Kidney epithelial cell (primary cell): ENCODE measurements at places on chromosomes 5 and 9. TPM values are rescaled to one million over a fixed set of nuclear protein-coding genes. Genes with fewer than 3 reads are reported as not detected.

- no peak for DNase-seq
Observed at GRCh38 chr9:129146441-129146941, 31.6 kb downstream of the IER5L start.

DNA sequence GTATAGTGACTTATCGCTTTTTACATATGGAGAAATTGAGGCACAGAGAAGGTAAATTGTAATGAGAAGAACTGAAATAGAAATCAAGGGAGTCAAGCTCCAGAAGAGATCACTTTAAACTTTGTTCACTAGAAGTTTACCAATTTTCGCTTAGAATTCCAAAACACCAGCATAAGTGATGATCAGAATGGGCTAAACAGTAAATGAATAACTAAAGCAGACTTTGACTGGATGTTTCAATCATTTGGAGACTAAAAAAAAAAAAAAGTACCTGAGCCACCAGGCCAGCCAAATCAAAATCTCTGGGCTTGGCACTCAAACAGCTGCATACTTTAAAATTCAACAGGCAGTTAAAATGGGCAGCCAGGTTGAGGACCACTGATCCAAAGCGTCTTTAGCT is 38.2 kb upstream of the FYB1 start:
- DNase-seq = no peak

GRCh38 chr5:72191404-72191803 is 84.1 kb downstream of the MAP1B start:
- no peak for DNase-seq

- no peak for DNase-seq
Observed at GRCh38 chr9:37905131-37905505, 1.2 kb upstream of the SLC25A51 start.

- DNase-seq = no peak
Observed at GRCh38 chr5:20323323-20323722, 335.3 kb upstream of the CDH18 start.

- DNase-seq = no peak
Observed at GRCh38 chr9:126665644-126666035, 51.9 kb downstream of the LMX1B start.

- DNase-seq = peak; percentile 9
Observed at GRCh38 chr5:20972419-20972925, 984.5 kb upstream of the CDH18 start.

GRCh38 chr9:106419829-106420228 is 443.1 kb upstream of the ZNF462 start:
- no peak for DNase-seq

DNA sequence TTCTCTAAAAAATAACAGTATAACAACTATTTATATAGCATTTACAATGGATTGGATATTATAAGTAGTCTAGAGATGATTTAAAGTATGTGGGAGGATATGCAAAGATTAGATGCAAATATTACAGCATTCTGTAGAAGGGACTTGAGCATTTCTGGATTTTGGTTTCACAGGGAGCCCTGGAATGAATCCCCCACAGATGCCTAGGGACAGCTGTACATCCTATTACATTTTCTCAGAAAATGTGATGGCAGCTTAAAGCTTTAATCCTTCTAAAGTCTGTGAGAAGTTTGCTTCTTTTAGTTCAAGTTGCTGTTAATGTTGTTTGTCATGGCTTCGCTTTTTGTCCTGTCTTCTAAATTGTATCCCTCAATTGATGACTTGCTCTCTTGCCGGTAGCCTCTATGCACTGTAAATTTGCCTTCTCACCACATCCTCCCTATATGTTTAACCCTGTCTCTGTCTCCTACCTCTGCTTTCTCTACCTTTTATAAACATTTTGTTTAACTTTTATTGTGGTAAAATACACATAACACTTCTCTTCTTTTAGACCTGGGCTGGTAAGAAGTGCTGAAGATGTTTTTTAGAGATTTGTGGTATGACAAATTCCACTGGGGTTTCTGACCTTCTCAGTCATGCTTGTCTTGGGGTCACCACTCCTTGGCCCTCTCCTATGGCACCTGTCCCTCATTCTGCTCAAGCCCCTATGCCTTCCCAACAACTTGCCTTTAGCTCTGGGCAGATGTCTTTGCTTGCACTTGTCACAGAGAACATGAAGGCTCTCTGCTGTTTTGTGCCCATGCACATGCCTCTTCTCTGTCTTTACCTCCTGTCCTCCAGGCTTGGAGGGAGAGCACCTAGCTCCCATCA is 37.9 kb downstream of the LNPEP start:
- no peak for DNase-seq

- DNase-seq = no peak
Observed at GRCh38 chr5:26942481-26942880, 95.9 kb downstream of the CDH9 start.

GRCh38 chr5:13985731-13986418 is 41.4 kb upstream of the DNAH5 start:
- DNase-seq = peak; percentile 75

DNA sequence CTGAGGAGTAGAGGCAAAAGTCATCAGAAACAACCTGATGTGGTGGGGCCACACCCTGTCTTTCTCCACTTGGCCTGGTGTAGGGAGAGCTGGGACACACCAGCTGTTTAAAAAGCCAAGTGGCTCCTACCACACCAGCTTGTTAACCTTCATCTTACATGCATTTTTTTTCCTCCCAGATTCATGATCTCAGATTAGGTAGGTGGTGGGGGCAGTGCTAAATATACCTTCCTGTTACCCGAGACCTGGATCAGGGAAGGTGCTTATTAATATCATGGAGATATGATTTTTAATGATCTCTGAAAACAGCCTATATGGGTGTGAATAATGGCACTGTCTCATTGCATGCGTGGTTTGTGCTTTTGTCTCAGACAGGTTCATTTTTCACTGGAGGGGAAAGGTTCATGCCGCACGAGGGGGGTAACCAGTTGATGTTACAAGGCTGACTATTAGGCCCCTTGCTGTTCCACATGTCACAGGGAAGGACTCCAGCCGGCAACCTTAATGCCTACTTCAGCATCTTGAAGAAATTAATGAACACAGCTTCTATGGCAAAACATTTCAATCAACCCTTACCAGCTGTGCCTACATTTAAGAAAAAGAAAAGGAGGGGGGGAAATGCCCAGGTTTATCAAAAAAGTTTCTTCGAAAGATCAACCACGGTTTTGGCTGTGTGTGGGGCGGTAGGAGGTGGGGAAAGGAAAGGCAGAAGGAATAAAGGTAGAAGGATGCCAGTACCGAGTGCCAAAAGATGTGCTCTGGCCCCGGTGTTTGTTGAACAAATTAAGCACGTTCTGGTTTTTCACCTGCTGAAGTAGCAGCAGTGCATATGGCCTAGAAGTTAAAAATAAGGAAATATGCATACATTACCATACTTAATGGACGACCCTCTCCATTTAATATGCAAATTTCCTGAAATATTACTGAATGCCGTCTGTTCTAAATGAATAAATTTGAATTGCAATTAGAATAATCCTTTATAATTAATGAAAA is 185.4 kb downstream of the EBF1 start:
- DNase-seq = no peak

DNA sequence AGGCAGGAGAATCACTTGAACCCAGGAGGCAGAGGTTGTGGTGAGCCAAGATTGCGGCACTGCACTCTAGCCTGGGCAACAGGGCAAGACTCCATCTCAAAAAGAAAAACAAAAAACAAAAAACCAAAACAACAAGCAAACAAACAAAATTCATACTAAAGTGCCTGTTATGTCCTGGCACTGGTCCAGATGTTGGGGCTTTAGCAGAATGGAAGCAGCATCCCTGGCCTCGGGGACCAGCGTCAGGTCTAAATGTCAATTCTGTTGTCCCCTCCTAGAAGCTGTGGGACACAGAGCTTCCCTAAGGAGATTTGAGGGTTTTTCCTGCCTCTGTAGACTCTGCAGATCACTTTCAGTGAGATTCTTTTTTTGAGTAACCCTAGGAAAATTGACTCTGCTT is 26.2 kb downstream of the PPARGC1B start:
- DNase-seq = no peak

DNA sequence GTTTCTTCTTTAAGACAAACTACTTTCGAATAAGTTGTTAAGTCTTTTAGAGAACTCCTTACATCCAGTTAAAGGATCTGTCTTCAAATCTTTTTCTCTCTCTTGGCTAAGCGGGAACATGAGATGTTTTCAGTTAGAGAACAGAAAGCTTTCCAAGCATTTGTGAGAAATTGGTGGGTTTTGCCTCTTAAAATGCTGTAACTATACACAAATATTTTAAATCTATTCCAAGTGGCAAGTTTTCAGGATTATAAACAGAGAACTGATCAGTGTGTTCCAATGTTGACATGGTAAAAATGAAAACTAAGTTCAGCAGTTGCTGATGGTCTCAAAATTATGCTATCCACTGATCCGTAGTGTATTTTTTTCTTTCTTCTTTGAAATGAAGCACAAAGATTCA is 100.4 kb downstream of the EBF1 start:
- DNase-seq = no peak

GRCh38 chr5:167460449-167461020 is 830.9 kb upstream of the WWC1 start:
- no peak for DNase-seq

- no peak for DNase-seq
Observed at GRCh38 chr5:157066080-157066479, 7.2 kb upstream of the HAVCR1 start.

GRCh38 chr9:97510797-97511654 is 9.6 kb downstream of the TMOD1 start:
- peak; percentile 75 for DNase-seq

- no peak for DNase-seq
Observed at GRCh38 chr5:61159836-61160235, 2.4 kb downstream of the SMIM15 start.

ALDH1A1 gene
- total RNA-seq = 1.6 and 3.6 TPM in 2 replicates

SCGB3A2 gene
- not detected in 2 replicates for total RNA-seq

ACTBL2 gene
- 1.3 and 1.5 TPM in 2 replicates for total RNA-seq

PCDHGB5 gene
- 18.6 and 19.3 TPM in 2 replicates for total RNA-seq

IL7R gene
- total RNA-seq = 1.6 and 4.0 TPM in 2 replicates

CDH6 gene
- 66.2 and 71.7 TPM in 2 replicates for total RNA-seq

FBP2 gene
- total RNA-seq = not detected in 2 replicates

TAS2R1 gene
- not detected in 2 replicates for total RNA-seq

SPATA31D4 gene
- not detected in 2 replicates for total RNA-seq
